ENCODE measurements at places on chromosomes 2 and 18.

DNA sequence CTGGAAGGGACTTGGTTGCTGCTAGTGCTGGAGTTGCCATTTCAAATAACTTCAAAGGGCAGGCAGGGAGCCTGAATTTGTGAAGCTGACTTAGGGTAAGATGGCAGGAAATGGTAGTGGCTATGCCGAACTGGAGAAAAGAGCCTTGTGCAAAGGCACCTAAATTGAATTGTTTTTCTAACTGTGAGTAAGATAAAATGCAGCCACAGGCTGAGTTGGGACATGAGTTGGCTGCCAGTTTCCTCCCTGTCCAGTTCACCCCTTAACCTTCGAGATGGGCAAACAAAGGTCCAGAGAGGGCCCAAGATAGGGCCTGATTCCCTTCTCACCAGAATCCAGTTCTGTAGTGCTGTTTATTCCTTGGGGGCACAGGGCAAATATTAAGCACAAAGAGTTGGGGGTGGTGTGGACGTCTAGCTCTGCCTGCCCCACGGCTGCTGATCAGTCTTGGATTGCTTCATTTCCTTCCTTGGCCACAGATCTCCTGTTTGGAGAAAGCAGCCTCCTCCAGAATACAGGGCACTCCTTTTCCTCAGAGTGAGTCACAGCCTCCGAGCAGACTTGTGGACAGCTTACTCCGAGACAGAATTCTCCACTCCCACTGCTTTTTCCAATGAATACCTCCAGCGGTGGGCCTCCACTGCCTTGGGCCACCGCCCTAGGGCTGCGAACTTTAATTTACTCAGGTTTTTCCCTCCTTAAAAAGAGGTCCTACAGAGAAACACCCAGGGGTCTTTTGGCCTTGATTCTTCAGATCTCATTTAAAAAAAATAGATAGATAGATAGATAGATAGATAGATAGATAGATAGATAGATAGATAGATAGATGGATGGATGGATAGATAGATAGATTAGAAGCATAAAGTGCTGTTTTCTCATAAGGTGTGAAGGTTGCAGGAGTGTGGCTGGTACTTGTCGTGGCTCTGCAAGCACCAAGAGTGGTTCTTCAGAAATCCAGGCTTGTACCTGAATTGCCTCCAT is 18.4 kb upstream of the SLC20A1 start:
- no peak for DNase-seq

DNA sequence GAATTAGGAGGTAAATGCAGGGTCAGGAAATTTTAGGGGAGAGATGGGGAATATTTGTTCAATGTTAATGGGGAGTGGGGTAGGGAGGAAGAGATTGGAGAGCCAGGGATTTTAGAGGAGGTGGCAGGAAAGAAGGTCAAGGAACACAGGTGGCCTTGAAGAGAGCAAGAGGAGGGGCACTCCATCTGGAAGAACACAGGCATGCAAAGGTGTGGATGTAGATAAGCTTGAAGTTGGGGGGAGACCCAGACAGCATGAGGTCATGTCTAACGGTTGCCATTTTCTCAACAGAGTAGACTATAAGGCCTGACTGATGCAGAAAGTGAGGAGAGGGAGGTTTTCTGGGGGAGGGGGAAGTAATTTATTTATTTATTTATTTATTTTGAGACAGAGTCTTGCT is 77.5 kb downstream of the MAIP1 start:
- DNase-seq, result no peak

DNA sequence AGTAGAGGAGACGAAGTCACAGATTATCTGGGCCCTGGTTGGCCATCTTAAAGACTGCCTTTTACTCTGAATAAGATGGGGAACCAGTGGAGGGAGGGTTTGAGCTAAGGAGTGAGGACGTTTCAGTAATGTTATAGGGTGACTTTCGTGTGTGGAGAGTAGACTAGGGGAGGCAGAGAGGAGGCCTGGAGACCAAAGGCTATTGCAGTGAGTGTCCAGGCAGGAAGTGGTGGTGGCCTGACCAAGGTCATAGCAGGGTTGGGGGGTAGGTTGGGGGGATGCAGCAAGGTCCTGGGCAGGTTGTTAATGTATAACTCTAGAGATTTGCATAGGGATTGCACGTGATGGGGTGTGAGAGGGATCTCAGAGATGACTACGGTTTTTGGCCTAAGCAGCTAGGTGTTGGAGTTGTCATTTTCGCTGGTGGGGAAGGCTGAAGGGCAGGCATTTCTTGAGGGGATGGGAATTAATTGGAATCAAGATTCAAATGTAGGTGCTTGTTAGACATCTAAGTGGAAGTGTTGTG is 4.9 kb downstream of the CEP192 start:
- no peak for DNase-seq

GRCh38 chr2:36570416-36570815 is 27.6 kb downstream of the FEZ2 start:
- DNase-seq, result no peak

- no peak for DNase-seq
These were observed 35.1 kb downstream of the VPS54 start for GRCh38 chr2:63983986-63984605.

DNA sequence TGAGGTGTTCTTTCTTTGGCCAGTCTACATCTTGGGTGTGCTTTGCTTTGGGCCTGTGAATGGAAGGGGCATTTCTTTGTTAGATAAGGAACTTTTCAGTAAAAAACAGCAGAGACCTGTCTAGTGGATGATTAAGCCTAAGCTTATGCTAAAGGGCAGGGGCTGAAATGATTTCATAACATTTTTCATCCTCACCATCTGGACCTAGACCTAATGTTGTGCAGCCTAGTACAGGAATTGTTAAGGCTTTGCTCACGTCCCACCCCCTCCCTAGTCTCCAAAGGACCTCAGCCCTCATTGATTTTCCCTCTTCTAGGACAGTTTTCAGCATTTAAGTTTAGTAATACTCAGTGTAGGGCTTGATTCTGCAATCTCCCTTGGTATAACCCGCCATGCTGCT is 111.8 kb downstream of the PRKCE start:
- no peak for DNase-seq

GRCh38 chr2:12177455-12178288 is 431.2 kb downstream of the LPIN1 start:
- no peak for DNase-seq

- no peak for DNase-seq
These were observed 36.7 kb downstream of the DYNC1I2 start for GRCh38 chr2:171723716-171724683.

DNA sequence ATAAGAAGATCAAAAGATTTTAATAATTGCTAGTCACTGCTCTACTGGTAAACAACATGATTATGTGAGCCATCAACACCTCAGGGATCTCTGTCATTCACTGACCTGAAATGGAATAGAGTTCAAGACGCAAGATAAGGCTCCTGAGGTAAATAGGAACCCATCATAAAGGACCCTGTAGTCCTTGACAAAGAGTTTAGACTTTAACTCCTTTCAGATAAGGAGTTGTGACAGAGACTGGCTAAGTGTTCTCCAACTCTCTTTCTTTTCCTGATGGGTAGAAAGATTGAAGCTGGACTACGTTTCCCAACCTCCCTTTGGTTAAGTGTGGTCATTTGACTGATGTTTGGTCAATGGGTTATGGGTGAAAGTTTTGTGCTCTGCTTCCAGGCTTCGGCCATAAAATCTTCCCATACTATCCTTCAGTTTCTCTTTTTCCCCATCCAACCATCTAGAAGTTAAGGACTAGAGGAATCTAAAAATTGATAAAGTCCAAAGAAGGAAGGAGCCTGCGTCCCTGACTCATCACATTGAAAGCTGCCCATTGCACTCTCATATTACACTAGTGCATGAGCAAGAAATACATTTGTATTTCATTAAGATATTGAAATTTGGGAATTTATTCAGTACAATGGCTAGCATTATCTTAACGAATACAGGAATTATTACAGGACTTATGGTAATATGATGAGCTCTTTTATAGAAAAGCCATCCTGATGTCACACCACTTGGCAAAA is 293.7 kb upstream of the ACVR2A start:
- no peak for DNase-seq

DNA sequence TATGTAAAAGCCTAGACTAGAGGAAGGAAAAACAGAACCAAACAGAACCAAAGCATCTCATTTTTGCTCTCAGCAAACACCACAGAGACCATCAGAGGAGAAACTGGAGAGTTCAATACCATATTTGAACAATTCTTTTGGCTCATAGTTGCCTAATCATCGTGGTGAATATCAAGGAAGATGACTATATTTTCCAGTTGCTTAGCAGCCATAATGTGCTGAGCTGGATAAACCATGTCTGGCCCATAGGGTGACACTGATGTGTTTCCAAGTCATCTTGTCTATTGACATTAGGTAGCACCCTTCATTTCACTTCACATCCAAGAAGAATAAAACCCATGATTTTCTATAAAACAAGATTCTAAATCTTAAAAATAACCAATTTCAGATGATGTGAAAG is 5.9 kb upstream of the XRCC5 start:
- DNase-seq, result no peak

- DNase-seq, result no peak
These were observed 35.4 kb downstream of the STAT4 start for GRCh38 chr2:191115391-191115790.

GRCh38 chr2:240596491-240596931 is 10.0 kb downstream of the CAPN10 start:
- DNase-seq, result peak; percentile 83

GRCh38 chr2:96124406-96125265 is 8.3 kb upstream of the ADRA2B start:
- no peak for DNase-seq

DNA sequence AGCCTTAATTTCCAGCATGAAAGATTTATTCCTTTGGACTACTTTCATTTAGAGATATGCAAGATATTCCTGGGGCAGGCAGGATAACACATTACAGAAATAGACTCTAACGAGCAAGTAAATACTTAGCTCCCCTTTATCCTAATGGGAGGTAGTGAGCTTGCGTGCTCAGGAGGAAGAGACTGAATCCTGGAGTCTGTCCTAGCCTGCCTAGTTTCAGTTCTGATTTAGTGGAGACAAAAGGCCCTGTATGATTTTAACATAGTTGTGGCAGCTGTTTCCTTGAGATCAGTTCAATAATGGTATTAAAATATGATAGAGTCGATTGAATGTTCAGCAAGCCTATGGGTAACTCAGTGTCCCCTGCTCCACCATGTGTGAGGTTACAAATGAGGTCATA is 109.5 kb downstream of the FMNL2 start:
- DNase-seq, result no peak

DNA sequence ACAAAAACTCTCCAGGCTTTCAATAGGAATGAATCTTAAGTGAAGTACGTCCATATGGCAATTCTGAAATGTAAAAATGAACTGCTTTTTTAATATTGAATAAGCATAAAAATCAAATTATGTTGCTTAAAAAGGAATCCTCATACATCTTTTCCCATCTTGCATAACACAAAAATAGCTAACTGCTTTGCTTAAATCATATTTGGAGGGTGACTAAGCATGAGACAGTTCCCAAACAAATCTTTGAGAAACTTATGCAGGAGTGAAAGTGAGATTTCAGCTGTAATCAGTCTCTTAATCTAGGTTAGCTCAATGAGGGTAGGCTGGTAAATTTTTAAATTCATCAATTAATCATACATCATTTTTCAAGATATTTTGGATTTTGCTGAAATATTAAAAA is 111.5 kb downstream of the MBD5 start:
- DNase-seq, result no peak

DNA sequence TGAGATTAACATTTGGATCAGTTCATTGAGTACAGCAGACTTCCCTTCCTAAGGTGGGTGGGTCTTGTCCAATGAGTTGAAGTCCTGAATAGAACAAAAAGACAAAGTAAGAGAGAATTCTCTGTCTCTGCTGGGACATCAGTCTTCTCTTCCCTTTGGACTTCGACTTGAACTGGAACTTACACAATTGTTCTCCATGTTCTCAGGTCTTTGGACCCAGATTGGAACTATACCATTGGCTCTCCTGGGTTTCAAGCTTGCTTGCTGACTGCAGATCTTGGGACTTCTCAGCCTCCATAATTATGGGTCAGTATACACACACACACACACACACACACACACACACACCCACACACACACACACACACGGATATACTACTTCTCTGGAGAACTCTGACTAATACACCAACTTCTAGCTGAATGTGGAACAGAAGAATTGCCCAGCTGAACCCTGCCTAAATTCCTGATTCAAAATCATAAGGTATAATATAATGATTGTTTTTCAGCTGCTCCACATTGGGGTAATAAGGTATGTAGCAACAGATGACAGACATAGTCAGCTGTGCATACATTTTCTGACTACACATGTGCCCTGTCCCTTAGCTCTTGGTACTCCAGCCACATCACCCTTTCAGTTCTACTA is 214.0 kb downstream of the TGIF1 start:
- DNase-seq, result no peak

- no peak for DNase-seq
These were observed 6.1 kb downstream of the PLEK start for GRCh38 chr2:68371138-68371537.

DNA sequence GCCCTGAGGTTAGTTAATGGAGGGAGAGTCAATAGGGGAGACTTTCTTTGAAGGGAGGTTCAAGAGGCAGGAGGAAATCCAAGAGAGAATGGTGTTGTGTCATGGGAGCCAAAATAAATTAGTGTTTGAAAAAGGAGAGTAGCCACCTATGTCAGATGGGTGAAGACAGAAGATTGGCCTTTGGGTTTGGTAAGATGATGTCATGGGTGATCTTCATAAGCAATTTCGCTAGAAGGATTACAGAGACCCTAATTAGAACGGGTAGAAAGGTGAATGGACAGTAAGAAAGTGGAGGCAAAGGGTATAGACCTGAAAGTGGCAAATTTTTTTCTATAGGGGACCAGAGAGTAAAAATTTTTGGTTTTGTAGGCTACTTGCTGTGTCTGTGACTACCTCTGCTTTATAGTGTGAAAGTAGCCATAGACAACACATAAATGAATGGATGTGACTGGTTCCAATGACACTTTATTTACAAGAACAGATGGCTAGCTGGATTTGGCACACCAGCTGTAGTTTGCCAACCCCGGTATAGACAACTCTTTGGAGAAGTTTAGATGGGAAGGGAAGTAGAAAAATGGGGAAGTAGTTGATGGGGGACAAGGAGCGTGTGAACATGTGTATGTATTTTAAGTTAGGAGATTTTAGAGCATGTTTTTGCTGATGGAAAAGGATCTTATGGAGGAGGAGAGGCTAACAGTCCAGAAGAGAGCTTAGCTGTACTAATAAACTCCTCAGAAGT is 9.3 kb downstream of the STAMBP start:
- no peak for DNase-seq

DNA sequence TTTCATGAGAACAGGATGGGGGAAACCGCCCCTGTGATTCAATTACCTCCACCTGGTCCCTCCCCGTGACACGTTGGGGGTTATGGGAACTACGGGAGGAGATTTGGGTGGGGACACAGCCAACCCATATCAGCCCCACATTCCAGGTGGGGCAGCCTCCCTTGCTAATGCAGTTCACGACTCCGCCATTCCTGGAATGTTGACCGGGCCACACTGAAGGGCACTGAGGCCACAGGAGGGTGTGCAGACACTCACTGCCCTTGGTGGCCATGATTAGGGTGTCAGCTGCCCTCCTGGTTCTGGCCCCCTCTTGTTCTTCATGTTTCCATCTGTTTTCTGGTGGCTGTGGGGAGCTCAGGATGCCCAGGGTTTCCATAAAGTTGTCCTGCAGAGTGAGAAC is 176.3 kb downstream of the TWIST2 start:
- DNase-seq, result no peak

- no peak for DNase-seq
These were observed 827.0 kb downstream of the BCL11A start for GRCh38 chr2:59726228-59727120.
